GM12865 (cell line): ENCODE measurements at places on chromosomes 5 and 9.

GRCh38 chr5:93990504-93991070 is 249.2 kb upstream of the POU5F2 start:
- no peak for DNase-seq

- peak; percentile 1 for DNase-seq
Observed at GRCh38 chr5:1474183-1474839, 29.1 kb upstream of the SLC6A3 start.

GRCh38 chr5:51033215-51033614 is 350.0 kb upstream of the ISL1 start:
- no peak for DNase-seq

GRCh38 chr5:145752947-145753346 is 82.2 kb downstream of the PRELID2 start:
- DNase-seq = no peak
